ENCODE measurements at places on chromosomes 6 and 20. TPM values are rescaled to one million over a fixed set of nuclear protein-coding genes. Genes with fewer than 3 reads are reported as not detected.

The FAM217A gene
- not detected for total RNA-seq

The SNRPB2 gene
- total RNA-seq: 71.3 TPM

The F13A1 gene
- total RNA-seq: 8.4 TPM

The STMND1 gene
- total RNA-seq: not detected

The RPL7L1 gene
- total RNA-seq: 156 TPM

The COL12A1 gene
- total RNA-seq: 36.2 TPM

The SPINT4 gene
- total RNA-seq: not detected

The CEP250 gene
- total RNA-seq: 21.8 TPM

The FLRT3 gene
- total RNA-seq: 27.5 TPM

The PNPLA1 gene
- total RNA-seq: not detected

The MAP1LC3A gene
- total RNA-seq: 30.7 TPM

The DEFB115 gene
- total RNA-seq: not detected

The SLC35F1 gene
- total RNA-seq: 112 TPM

The C6orf141 gene
- total RNA-seq: 1.2 TPM

The VPS16 gene
- total RNA-seq: 51.3 TPM

The VNN1 gene
- total RNA-seq: not detected

The RNF144B gene
- total RNA-seq: 3.1 TPM

The KCTD20 gene
- 79.9 TPM for total RNA-seq

The PEX3 gene
- total RNA-seq: 34.8 TPM

The PRKN gene
- total RNA-seq: 5.9 TPM

The SMOC2 gene
- 1.2 TPM for total RNA-seq

The FOXF2 gene
- total RNA-seq: 1.2 TPM

The MLIP gene
- total RNA-seq: 8.6 TPM

The ABHD16B gene
- total RNA-seq: not detected

The UBR2 gene
- total RNA-seq: 41.0 TPM

The APMAP gene
- total RNA-seq: 60.7 TPM

The MYBL2 gene
- total RNA-seq: 0.47 TPM

The GLP1R gene
- not detected for total RNA-seq

All from occipital lobe (tissue), 3 donors.